ENCODE measurements at places on chromosomes 3 and 15. TPM values are rescaled to one million over a fixed set of nuclear protein-coding genes. Genes with fewer than 3 reads are reported as not detected.

GRCh38 chr3:102514241-102514640 is 79.4 kb downstream of the ZPLD1 start:
- no peaks in the 10 kb centered on the region for H3K27me3 ChIP-seq
- H3K36me3 ChIP-seq, result no peaks in the 10 kb centered on the region
- no peak overlapping the region for H3K27ac ChIP-seq
- DNase-seq, result no peak
- no peak overlapping the region for H3K4me3 ChIP-seq

DNA sequence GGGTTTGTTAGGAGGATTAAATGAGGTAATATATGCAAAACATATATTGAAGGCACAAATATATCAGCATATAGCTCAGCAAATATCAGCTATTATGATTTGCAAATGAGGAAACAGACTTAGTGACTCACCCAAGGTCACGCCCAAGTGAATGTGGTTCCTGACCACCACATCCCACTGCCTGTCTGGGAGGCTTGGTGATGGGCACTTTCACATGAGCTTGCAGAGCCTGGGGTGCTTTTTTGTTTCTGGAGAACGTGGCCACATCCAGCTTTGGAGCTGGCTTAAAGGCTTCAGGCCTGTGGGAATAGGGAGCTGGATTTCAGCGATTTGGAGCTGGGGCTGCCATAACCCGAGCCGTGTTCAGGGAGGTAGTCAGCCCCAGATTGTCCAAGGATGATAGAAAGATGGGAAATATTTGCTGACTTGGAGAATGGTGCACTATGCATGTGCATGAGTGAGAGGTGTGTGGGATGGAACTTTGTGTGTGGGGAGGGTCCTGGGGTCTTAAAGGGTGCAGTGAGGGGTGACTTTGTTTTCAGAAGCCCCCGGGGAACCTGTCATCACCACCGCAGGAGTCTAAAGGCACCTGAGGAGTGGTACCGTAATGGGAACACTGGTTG is 12.0 kb upstream of the FGD5 start:
- H3K27ac ChIP-seq, result no peak overlapping the region
- no peak overlapping the region for H3K4me3 ChIP-seq
- H3K4me1 ChIP-seq, result no peaks in the 10 kb centered on the region
- H3K36me3 ChIP-seq, result no peaks in the 10 kb centered on the region

DNA sequence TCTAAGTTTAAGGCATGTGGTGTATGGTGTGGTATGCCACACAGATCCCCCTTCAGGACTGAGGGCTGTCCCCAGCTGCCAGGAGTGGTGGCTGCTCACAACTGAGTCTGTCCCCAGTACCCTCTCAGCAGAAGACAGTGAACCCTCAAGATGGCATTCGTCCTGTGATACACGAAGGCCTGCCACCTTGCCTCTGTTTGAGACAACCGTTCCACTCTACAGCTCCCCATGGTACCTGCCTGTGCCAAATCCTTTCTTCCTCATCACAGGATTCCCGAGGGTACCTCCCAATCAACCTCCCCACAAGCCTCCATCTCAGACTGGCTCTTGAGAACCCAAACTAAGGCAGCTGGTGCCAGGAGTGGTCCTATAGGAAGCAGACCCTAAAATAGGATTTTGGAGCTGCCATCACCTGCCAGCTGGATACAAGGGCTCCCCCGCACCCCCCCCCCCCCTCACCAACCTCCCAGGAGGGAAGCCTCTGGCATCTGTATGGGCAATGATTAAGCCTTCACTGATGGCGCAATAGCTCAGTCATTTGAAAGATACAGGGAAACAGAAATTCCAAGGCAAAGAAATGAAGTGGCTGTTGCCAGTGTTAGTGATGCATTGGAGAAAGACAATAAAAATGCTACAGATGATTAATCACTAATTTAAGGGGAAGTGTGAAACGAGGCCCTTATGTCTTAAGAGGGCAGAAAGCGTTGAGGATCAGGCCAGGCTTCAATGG is 230.0 kb upstream of the LYSMD4 start:
- H3K36me3 ChIP-seq, result no peaks in the 10 kb centered on the region
- H3K4me1 ChIP-seq, result no peaks in the 10 kb centered on the region
- DNase-seq, result no peak

DNA sequence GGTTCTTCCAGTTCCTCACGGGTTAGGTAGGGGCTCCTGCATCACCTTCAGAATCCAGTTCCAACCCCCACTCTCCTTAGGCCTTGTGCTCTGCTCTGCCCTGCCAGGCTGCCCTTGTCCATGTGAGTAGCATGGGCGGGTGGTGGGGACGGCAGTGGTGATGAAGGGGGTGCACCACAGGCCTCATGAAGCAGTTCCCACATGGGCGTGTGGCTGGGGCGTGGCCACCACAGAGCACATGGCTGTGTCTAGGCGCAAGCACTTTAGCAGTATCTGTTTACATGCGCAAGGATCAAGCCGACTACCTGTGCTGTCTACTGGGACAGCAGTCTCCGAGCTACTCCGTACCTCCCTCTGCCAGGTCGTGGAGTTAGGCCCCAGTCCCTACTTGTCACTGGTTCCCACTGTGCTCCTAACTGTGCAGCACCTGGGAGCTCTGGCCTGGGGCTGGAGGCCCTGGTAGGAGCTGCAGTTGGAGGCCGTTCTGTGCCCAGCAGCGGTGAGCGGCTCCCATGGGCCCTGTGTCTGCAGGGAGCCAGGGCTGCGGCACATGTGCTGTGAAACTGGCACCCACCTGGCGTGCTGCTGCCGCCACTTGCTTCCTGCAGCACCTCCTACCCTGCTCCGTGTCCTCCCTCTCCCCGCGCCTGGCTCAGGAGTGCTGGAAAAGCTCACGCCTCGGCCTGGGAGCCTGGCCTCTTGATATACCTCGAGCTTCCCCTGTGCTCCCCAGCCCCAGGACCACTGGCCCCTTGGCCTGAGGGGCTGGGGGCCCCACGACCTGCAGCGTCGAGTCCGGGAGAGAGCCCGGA is 53.5 kb downstream of the PLXNA1 start:
- H3K4me1 ChIP-seq, result peaks cover 26% of the 10 kb centered on the region
- H3K27ac ChIP-seq, result peak overlapping the region; percentile 82
- no peaks in the 10 kb centered on the region for H3K36me3 ChIP-seq
- no peaks in the 10 kb centered on the region for H3K27me3 ChIP-seq
- peak; percentile 64 for DNase-seq

DNA sequence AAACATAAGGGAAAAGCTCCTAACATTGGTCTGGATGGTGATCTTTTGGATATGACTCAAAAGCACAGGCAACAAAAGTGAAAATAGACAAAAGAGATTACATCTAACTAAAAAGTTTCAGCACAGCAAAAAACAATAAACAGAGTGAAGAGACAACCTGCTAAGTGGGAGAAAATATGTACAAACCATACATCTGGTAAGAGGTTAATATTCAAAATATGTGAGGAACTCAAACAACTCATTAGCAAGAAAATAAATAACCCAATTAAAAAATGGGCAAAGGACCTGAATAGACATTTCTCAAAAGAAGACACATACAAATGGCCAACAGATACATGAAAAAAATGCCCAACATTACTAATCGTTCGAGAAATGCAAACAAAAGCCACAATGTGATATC is 19.0 kb upstream of the NR1I2 start:
- no peaks in the 10 kb centered on the region for H3K4me1 ChIP-seq
- no peak overlapping the region for H3K27ac ChIP-seq
- DNase-seq, result no peak
- H3K36me3 ChIP-seq, result no peaks in the 10 kb centered on the region
- no peak overlapping the region for H3K4me3 ChIP-seq

- H3K27ac ChIP-seq, result no peak overlapping the region
- no peak for DNase-seq
- no peak overlapping the region for H3K4me3 ChIP-seq
- peaks cover 6% of the 10 kb centered on the region for H3K4me1 ChIP-seq
- no peaks in the 10 kb centered on the region for H3K36me3 ChIP-seq
These were observed 66.7 kb upstream of the STT3B start for GRCh38 chr3:31465999-31466398.

DNA sequence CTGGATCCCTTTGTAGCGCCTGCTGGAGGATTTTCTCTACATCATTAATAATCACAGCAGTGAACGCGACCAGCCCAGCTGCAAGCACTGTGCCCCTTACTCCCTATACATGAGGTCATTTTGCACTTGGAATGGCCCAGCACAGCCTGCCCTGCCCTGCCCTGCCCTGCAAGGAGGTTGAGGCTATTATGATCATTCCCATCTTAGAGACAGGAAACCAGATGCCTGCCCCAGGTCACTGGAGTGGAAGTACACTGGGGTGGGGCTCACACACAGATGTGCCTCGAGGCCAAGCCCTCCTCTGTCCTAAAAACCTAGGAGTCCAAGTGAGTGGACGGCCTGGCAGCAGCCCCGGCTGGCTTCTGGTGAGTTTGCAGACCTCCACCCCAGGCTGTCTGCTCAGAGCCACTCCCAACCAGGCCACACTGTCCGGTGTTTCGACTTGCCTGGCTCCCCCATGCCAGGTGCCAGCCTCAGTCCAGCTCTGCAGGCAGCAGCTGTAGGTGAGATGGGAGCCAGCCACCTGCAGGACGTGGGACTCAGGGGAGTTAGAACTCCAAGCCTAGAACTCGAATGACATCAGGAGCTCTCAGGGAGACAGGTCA is 30.4 kb upstream of the SEC61A1 start:
- no peak for DNase-seq
- H3K27me3 ChIP-seq, result no peaks in the 10 kb centered on the region
- H3K4me1 ChIP-seq, result no peaks in the 10 kb centered on the region
- H3K27ac ChIP-seq, result no peak overlapping the region
- H3K36me3 ChIP-seq, result no peaks in the 10 kb centered on the region
- no peak overlapping the region for H3K4me3 ChIP-seq

- no peaks in the 10 kb centered on the region for H3K27me3 ChIP-seq
- peak overlapping the region; percentile 62 for H3K27ac ChIP-seq
- no peak overlapping the region for H3K4me3 ChIP-seq
- DNase-seq, result no peak
These were observed 9.9 kb downstream of the TBC1D2B start for GRCh38 chr15:78067328-78068228.

- no peak overlapping the region for H3K4me3 ChIP-seq
- H3K27me3 ChIP-seq, result no peaks in the 10 kb centered on the region
- no peaks in the 10 kb centered on the region for H3K36me3 ChIP-seq
- no peaks in the 10 kb centered on the region for H3K4me1 ChIP-seq
These were observed 25.6 kb downstream of the TEX9 start for GRCh38 chr15:56390739-56391267.

DNA sequence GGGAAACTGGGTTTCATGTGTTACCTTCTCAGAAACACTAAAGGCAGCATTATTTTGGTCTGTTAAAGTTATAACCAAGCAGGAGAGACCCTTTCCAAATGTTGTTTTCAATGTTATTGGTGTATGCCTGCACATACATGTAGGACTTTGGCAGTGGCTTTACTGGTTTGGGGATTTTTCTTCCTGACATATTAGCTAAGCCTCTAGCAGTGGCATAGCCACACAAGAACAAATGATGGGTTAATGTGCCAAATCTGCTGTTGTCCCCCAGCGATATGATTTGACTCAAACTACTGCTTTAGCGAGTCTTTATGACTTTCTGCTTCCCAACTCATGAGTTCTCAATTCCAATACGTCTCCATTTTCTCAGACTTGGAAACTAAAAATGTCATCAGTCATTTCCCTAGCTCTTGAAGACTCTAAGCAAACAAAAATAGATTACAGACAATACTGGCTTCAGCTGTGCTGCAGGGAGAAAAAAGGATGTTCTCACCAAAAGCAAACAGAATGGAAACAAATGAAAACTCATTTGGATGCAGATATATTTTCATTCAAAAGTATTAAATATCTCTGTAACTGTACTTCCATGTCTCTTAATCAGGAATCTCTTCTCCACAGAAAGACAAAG is 29.6 kb downstream of the TPM1 start:
- no peaks in the 10 kb centered on the region for H3K4me1 ChIP-seq
- no peak overlapping the region for H3K27ac ChIP-seq
- peaks cover 6% of the 10 kb centered on the region for H3K36me3 ChIP-seq
- no peaks in the 10 kb centered on the region for H3K27me3 ChIP-seq
- no peak for DNase-seq
- no peak overlapping the region for H3K4me3 ChIP-seq

DNA sequence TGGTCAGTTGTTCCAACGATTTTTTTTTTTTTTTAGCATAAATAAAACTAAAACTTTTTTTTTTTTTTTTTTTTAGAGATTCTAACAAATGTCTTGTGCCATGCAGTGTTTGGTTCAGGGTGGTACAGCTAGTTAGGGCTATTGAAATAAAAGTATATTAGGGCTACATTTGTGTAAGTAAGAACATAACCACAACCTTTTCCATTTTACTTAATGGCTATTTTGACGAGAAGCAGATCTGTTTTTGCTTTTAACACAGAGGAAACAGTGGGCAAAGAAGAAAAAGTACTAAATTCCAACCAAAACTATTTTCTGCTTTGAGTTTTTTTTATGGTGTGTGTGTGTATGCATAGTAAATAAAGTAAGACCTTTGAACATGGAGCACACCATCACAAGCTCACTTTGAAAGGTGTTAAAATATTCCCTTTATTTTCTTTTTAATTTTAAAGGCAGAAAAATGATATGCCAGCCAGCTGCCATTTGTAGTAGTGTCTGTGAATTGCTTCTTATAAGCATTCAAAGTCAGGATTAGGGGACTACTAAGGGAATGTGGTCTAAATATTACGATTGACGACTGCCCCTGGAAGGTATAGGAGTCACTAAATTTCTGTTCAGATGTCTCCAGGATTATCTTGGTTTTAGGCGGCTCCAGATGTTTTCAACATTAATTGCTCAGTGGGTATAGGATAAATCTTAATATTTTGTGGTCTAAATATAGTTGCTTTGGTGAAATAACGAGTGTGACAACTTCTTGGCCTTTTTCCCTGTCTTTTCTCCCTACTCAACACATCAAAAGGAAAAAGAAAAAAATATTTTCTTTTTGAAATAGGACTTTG is 3.1 kb downstream of the RARB start:
- H3K36me3 ChIP-seq, result no peaks in the 10 kb centered on the region
- no peak overlapping the region for H3K27ac ChIP-seq
- no peak overlapping the region for H3K4me3 ChIP-seq
- no peaks in the 10 kb centered on the region for H3K27me3 ChIP-seq
- H3K4me1 ChIP-seq, result no peaks in the 10 kb centered on the region

GRCh38 chr15:72872066-72872845 is 88.7 kb upstream of the ADPGK start:
- H3K36me3 ChIP-seq, result no peaks in the 10 kb centered on the region
- no peak overlapping the region for H3K4me3 ChIP-seq
- DNase-seq, result no peak
- H3K27ac ChIP-seq, result no peak overlapping the region
- H3K27me3 ChIP-seq, result no peaks in the 10 kb centered on the region

DNA sequence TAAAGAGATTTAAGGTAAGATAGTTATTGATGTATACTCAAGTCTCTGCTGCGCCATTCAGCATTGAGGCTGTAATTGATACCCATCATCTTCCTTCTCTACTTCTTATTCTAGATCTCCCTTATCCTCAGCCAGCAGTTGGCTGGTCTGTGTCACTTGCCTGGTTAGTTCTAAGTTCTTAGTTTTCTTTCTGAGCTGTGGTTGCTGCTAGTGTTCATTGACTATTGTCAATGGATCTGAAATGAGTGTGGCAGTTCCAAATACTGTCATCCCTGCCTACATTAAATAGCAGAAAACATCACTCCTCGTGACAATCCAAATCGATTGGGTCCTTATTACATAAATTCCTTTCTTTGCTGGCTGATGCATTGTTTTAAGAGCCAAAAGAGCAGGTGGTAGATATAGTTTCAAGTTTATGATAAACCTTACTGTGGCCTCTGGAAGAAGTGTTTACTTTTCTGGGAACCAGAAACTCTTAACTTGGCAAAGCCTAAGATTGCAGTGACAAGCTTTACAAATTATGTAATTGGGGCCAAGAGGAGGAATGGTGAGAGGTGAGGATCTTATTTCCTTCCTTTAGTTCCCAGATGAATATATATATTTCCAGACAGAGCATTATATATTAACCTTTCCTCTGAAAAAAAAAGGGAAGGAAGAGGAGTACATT is 168.0 kb downstream of the GMNC start:
- no peak for DNase-seq
- no peak overlapping the region for H3K4me3 ChIP-seq
- no peak overlapping the region for H3K27ac ChIP-seq
- H3K4me1 ChIP-seq, result no peaks in the 10 kb centered on the region

CHRNA7 gene
- 5.2 TPM for total RNA-seq

TMEM87A gene
- total RNA-seq, result 115 TPM

CALML4 gene
- 111 TPM for total RNA-seq

Data from colonic mucosa (tissue), 4 donors.